SJCRH30 (cell line): ENCODE measurements at places on chromosomes 4 and X. TPM values are rescaled to one million over a fixed set of nuclear protein-coding genes. Genes with fewer than 3 reads are reported as not detected.

Gene MAGEB1
- 14.7 and 15.6 TPM in 2 replicates for total RNA-seq

Gene TCEAL5
- not detected in 2 replicates for total RNA-seq

Gene CXCL6
- total RNA-seq: 0.08 TPM in 1 of 2 replicates, not detected in the other

Gene VBP1
- 106 and 118 TPM in 2 replicates for total RNA-seq

Gene SAP30
- 29.0 and 30.6 TPM in 2 replicates for total RNA-seq

Gene SMIM31
- not detected in 2 replicates for total RNA-seq

Gene STK32B
- total RNA-seq: 0.10 and 0.20 TPM in 2 replicates
